Vagina (tissue), 2 donors: ENCODE measurements at places on chromosomes 13 and 19. TPM values are rescaled to one million over a fixed set of nuclear protein-coding genes. Genes with fewer than 3 reads are reported as not detected.

- no peak for DNase-seq
These were observed 31.5 kb upstream of the FNDC3A start for GRCh38 chr13:48944221-48944620.

DNA sequence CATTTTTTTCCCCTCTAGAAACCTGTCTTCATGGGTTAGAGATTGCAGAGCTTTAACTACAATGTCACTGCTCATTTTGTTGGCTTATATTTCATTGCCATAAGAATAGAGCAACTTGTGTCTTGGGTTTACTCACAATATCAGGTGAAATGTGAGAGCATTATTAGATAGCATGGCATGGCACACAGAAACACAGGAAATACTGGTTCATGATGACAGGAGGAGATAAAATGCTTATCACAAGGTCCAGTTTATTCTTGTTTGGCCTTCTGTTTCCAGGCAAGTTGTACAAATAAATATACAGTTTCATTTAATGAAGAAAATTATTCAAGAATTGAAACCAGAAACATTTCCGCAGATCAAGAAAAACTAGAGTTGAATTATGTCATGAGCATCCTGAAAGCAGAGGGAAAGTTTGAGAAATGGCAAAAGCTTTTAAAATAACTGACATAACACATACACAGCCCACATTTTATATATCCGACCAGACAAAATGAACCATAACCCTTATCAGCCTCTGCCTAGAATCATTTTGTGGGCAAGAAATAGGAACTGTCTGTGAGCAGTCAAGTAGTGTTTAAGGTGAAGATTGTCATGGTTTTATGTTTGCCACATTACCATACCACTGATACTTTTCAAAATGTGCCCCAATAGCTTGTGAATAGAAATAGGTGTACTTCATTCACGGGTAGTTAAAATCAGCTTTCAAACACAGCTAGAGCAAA, 297.9 kb upstream of the ARGLU1 start:
- no peak for DNase-seq

GRCh38 chr13:44307255-44307654, 66.4 kb upstream of the SERP2 start:
- no peak for DNase-seq

DNA sequence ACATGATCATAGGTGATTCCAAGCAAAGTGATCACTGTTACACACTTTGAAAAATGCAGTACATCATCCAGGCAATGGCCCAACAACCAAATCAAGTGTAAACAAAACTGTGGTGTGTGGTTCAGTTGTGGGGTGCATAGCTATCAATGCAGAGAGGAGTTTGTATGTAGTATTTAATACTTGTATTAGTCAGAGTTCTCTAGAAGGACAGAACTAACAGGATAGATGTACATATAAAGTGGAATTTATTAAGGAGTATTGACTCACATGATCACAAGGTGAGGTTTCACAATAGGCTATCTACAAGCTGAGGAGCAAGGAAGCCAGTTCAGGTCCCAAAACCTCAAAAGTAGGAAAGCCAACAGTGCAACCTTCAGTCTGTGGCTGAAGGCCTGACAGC, 249.3 kb upstream of the HTR2A start:
- DNase-seq, result no peak

PCDH9 gene
- total RNA-seq, result 3.7 TPM

ATP4A gene
- total RNA-seq, result not detected

GRCh38 chr19:38004521-38005223, 97.7 kb downstream of the SIPA1L3 start:
- DNase-seq, result peak; percentile 98

- no peak for DNase-seq
These were observed 32.4 kb downstream of the GPR42 start for GRCh38 chr19:35403116-35403760.

GRCh38 chr19:45235485-45235884, 9.7 kb downstream of the EXOC3L2 start:
- DNase-seq, result no peak

- DNase-seq, result no peak
These were observed 9.9 kb downstream of the ZNF665 start for GRCh38 chr19:53183146-53183764.

GRCh38 chr19:43934055-43934984, 762 bp downstream of the ZNF45 start:
- DNase-seq, result no peak

DNA sequence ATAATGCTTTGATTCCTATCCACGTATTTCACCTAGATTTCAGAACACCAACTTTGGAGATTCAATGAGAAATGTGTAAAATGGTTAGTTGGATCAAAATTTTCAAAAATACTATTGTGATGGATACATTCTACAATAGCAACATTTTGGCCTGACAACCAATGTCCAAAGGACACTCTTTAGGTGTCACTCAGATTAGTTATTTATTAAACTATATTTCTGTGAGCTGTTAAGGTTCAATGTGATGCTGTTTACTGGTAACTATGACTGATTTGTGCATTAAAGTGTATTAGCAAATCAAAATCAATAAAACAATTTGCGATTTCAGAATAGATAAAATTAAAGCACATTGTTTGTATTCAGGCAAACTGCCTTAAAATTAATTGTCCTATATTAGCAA, 149.8 kb downstream of the PCDH9 start:
- DNase-seq, result no peak

DNA sequence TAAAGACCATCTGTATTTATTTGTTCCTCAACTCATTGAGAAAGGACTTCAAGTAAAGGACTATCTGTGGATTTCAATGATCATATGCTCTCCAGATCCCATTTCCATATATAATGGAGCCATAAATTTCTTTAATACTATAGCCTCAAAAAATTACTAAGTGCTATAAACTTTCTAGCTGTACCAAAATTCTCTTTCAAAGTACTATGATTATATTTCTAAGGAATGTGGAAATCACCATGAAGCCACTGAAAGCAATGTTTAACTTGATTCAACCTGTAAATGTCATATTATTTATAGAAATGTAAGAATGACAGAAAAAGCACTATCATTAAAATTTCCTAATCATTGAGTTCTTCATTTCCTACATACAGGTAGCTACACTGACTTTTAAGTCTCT, 20.7 kb downstream of the TBC1D4 start:
- no peak for DNase-seq

DNA sequence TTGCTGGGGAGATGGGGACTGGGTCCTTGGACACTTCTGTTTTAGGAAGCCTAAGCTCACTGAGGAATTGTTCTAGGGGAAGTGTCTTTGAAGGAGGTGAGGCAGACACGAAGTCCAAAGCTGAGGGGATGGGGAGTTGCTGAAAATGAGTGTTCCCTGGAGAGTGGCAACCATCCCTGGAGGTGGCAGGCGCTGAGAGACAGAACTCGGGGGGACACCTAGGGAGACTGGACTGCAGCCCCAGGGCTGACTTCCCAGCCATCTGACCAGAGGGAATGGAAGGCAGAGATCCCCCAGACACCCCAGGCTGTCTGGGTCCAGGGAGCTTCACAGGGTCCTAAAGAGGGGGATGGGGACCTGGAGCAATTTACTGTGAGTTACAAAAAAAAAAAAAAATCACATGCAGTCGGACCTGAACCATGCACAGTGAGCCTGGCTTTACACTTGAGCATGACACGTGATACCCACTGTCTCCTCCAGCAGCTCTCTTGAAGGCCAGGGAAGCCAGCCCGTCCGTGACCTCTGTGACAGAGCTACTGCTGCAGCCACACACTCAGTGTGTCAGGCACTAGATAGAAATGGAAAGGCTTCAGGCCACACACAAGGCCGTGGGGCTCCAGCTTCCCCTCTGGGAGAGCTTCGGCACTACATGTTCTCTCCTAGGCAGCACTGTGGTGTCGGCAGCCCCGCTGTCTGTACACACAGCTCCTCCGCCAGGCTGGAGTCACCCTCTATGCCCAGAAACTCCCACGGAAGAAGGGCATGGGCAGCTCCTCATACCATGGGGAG, 77.1 kb upstream of the KCTD15 start:
- DNase-seq, result no peak

THSD8 gene
- not detected for total RNA-seq

- no peak for DNase-seq
These were observed 19.9 kb downstream of the KDM4B start for GRCh38 chr19:4988770-4989251.

RNF113B gene
- not detected for total RNA-seq

- DNase-seq, result no peak
These were observed 370.8 kb downstream of the ZNF536 start for GRCh38 chr19:30743011-30743410.

- DNase-seq, result no peak
These were observed 5.7 kb upstream of the PEX11G start for GRCh38 chr19:7494416-7495098.

DNA sequence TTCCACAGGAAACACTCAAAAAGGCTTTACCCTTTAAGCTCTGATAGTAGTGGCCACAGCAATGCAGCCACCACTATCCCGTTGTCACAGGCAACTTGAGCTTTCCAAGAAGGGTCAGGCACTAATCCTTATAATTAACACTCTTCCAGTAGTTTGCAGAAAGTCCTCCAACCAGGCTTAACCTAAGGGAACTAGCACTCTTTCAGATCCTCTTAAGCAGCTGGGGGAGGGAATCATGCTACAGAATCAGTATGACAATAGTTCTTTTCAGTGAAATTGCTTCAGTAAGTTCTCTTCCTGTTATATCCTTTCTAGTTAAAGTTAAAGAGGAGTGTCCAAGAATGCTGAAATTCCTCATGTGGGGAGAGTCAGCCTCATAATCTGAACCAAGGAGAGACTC, 82.2 kb downstream of the TNFSF11 start:
- no peak for DNase-seq

GRCh38 chr19:1237754-1238368, at the start of gene CBARP:
Gene CBARP (minus strand): TSS chr19:1238005. CDS start chr19:1236100, 1,905 bp downstream.
- no peak for DNase-seq

GFY gene
- not detected for total RNA-seq

GRCh38 chr13:67635754-67636153, 405.6 kb upstream of the PCDH9 start:
- no peak for DNase-seq

DNA sequence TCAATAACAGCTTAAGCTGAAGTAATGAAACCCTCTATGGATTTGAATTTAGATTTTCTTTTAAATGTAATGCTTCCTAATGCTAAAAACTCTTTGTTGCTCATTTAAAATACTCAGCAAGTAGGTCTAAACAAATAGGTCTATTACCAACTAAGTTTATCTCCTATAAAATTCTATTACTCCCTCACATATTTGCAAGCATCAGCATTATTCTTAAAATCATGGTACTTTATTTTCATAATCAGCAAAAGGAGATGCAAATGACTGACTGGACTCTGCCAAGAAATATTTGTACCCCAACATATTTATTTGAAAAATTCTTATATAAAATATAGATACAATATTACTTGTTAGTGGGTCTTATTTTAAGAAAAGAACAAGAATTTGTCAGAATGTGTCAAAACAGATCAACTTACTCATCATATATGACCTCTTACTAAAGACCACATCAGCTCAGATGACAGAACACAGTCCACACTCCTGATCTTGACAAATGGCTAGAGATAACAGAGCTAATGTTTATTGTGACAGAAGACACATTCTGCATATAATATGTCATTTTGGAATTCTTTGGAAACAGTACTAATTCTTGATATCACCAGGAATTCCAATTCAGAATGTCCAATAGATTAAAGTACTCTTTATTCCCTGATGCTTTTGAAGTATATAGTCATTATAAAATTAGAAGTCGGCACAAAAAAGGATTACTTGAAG, 704.6 kb upstream of the PCDH9 start:
- DNase-seq, result no peak

GRCh38 chr13:109644956-109645355, 141.4 kb downstream of the IRS2 start:
- DNase-seq, result no peak

NOTCH3 gene
- 76.6 TPM for total RNA-seq

VSIG10L gene
- 20.1 TPM for total RNA-seq
